Suppressor macrophage (primary cell): ENCODE measurements at places on chromosomes 12 and 14.

GRCh38 chr12:87310126-87310525, 719.1 kb downstream of the C12orf50 start:
- no peak for DNase-seq

- DNase-seq = peak; percentile 97
These were observed at the start of gene METTL1 for GRCh38 chr12:57771873-57772428. METTL1 (minus strand) TSS chr12:57772105; CDS start chr12:57772083, 22 bp downstream.

DNA sequence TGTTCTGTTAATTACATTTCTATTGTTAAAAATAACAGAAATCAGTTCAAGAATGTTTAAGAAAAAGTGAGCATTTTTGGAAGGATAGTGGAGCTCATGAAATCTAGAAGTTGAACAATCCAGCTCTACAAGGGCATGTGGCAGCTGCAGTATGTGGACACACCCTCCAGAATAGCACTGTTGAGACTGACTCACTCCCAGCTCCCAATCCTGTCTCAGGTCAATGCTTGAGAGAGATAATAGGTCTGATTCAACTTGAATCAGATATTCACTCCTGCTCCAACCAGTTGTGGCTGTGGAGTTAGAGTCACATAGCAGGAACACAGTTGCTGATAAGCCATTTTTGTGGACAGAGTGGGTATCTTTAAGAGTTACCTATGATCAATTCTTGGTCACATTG, 113.0 kb upstream of the NTF3 start:
- DNase-seq = no peak

DNA sequence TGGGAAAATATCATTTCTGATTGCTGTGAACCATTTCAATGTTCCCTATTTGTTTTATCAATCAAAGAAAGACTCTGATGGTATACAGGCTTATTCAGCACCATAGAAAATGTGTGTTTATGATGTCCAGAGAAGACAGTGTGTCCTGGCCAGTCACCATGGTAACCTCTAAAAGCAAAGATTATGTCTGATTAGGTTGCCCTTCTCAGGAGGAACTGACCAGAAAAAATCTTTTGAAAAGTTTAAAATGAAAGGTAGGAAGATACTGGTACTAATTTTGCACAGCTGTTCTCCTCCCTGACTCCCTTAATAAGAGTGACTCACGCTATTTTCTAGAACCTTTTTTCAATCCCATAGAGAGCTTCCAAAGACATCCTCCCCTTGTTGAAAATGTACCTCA, 391.8 kb upstream of the DCN start:
- DNase-seq = no peak

- DNase-seq = no peak
These were observed 158.0 kb downstream of the PPM1H start for GRCh38 chr12:62776997-62777396.

- DNase-seq = no peak
These were observed 127.6 kb downstream of the SLC25A47 start for GRCh38 chr14:100450736-100451135.

DNA sequence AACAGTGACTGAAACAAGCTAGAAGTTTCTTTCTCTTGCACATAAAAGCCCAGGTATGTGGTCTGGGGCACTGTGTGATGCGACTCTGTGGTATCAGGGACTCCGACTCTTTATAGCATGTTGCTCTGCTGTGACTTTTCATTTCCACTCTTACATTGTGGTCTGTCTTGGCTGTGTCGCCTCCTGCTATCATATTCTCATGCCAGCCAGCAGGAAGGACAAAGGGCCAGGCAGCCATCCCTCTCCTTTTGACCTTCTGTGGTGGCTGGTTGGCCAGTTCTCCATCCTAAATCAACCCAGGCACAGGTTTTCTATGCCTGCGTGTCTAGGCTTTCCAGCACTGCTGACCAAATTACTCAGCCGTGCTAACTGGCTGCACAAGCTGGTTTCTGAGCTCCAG, 8.0 kb downstream of the ACAD10 start:
- no peak for DNase-seq

DNA sequence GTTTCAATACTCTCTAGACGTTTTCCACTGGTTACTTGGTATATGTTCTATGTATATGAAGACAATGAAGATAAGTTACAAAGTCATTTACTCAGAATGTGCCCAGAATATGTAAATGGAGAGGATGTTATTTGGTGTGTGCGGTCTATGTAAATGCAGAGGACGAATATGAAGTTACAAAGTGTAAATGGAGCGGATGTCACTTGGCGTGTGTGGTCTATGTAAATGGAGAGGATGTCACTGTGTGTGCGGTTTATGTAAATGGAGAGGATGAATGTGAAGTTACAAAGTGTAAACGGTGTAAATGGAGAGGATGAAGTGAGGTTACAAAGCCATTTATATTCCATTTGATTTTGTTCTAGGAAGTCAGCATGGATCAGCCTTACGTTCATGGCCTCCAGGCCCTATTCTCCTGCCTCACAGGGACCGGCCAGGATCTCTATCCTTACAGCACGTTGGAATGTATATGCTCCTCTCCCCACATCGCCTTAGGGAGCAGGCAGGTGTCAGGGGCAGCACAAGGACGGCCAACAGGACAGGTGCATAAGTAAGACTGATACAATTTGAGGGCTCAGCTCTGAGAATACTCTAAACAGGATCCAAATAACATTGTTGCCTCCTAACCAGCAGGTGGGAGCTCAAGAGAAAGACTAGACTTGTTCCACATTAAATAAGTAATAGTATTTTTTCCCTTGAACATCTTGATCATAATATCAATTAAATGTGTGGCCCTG, 42.4 kb downstream of the GLRX5 start:
- no peak for DNase-seq

DNA sequence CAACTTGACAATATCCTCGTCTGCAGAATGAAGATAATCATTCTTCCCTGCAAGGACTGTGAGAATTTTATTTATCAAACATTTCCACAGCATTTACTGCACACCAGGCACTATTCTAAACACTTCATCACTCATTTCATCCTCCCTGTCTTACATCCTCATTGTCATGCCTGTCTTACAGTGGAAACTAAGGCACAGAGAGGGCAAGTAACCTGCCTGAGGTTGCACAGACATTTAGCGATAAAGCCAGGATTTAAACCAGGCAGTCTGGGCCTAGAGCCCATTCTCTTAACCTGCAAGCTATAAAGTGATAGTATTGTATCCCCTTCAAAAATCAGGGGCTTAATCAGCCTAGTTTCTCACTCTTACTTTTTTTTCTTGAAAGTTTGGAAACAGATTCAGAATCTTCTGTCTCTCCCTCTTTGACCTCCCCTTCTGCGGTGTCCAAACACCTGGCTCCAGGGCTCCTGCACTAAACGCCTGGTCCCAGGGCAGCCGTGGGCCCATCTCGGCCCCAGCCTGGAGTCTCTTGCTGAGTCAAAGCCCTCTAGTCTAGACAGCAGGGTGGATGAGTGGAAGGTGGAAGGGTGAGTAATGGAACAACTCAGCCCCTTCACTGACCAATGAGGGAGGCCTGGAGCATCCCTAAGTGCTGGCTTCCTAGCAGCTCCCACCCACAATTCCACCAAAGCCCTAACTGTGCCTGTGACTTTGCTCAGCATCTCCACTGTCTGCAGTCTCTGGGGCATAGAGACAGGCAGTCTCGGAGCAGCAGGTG, 12.5 kb downstream of the ISM2 start:
- no peak for DNase-seq

- DNase-seq = no peak
These were observed 103.7 kb upstream of the LGR5 start for GRCh38 chr12:71335963-71336257.

DNA sequence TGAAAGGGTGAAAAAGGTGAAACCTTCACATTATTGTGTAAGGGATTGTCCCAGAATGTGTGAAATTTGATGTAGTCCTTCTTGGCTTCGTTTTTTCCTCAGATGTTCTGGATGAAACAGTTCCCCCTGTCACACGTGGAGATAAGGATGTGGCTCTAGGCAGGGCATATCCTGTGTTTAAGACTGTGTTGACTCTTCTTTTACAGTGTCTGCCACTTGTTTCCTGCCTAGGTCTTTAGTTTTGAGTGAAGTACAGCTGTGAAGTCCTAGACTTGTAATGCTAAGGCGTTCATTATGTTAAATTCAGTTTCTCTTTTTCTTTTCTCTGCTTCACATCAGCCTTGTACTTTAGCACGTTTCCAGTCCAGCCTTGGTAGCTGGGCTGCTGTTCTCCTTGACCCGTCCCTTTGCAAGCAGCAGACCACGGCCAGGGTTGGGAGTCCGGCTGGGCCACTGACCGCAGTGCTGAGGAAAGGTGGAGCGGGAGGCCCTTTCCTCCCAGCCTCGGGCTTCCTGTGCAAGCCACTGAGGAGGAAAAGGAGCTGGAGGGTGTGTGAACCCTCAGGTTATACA, 59.1 kb downstream of the RASSF3 start:
- no peak for DNase-seq

DNA sequence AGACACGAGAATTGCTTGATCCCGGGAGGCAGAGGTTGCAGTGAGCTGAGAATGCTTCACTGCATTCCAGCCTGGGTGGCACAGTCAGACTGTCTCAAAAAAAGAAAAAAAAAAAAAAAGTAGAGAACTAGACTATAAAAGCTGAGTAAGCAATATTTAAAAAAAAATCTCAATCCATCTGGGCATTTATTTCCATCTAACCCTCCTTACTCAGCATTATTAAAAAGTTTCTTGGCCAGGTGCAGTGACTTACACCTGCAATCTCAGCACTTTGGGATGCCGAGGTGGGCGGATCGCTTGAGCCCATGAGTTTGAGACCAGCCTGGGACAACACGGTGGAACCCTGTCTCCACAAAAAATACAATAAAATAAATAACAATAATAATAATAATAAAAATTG, 4.5 kb downstream of the SUPT16H start:
- no peak for DNase-seq

- peak; percentile 97 for DNase-seq
These were observed 11.9 kb upstream of the SH2B3 start for GRCh38 chr12:111393700-111394300.

GRCh38 chr12:68276402-68276930, 23.1 kb upstream of the IL22 start:
- no peak for DNase-seq

DNA sequence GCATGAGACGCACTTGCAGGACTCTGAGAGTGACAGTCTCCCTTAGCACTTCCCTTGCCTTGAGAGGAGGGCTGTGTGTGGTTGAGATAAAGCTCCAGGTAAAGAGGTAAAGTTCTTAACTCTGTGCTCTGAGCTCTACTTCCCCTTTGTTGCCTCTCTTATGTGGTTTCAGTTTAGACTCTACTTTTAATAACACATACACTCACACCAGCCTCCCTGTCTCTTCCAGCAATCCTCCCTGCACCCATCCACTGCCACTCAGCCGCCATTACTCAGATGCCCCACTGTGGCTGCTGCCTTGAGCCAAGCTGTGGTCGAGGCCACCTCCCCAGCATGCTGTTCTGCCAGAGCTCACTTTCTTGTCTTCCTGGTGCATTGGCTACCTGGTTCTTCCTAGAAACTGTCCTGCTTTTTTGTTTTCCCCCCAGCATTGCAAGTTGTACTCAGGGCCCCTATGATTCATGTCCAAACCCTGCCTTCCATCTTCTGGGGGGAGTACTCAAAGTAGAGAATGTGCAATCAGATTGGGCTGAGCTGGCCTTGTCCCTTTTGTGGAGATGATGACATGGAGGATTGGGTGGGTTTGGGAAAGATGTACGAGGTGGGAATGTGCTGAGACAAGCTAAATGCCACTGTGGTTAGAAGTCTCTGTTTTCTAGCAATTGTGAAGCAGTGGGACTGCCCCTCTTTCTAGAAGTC, 115.5 kb upstream of the PARP11 start:
- no peak for DNase-seq

DNA sequence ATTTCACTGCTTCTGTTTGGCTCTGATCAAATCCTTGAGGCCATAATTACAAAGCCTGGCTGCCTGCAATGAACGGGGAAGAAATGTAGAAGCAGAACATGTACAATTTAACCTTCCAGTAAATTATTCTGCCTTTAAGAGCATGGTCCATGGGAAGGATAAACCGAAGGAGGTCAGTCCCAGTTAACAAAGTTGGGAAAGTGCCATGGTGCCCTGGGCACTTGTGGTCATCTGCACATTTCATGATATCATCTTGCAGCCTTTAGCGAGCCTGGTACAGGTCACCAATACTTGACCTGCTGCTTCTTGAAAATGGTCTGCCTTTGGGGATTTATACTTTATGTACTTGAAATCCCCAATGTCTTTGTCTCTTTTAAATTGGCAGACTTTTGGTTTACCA, 175.9 kb upstream of the KITLG start:
- DNase-seq = no peak

DNA sequence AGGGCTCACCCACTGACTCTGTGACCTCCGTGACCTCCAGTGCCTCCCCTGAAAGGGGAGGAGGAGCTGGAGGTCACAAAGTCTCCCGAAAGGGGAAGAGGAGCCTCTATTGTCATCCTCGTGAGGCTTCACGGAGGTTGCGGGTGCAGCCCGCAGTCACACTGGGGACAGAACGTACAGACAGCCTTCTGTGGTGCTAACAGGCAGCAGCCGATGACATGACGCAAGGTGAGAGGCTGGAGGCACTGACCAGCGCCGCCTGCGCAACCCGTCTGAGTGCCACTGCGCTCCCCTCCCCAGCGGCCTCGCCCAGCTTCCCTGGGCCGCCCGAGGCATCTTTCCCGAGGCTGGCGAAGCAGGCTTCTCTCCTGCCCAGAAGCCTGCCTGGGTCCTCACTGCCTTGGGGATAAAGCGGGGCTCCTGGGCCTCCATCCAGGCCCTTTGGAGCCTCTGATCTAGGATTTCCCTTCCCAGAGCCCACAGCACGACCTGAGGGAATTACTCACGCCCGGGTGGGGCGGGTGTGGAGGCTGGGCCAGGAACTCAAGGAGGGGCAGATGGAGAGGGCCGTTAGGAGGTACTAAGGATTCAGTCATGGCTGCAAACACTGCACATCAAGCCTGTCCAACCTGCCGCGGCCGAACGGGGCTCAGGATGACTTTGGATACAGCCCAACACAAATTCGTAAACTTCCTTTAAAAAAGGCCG, 12.3 kb upstream of the LBHD2 start:
- peak; percentile 49 for DNase-seq

GRCh38 chr12:59425798-59426197, 170.0 kb upstream of the SLC16A7 start:
- no peak for DNase-seq

DNA sequence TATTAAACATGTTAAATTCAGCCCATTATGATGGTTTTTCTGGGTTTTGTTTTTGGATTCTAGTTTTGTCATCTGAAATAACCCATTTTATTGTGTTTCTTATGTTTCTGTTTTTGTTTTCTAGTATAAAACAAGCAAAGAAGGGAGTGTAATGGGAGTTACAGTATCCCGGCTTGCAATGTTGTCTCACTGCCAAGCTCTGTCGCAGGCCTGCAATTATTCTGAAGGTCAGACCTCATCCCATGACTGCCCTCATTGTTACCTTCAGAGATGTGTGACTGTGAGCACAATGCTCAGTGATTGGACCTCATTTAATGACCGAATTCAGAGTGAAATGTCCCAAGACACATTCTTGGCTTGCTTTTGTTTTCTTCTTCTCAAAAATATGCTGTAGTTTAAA, 73.0 kb upstream of the ATF1 start:
- DNase-seq = no peak

GRCh38 chr12:51222461-51222860, 4.6 kb upstream of the POU6F1 start:
- no peak for DNase-seq

DNA sequence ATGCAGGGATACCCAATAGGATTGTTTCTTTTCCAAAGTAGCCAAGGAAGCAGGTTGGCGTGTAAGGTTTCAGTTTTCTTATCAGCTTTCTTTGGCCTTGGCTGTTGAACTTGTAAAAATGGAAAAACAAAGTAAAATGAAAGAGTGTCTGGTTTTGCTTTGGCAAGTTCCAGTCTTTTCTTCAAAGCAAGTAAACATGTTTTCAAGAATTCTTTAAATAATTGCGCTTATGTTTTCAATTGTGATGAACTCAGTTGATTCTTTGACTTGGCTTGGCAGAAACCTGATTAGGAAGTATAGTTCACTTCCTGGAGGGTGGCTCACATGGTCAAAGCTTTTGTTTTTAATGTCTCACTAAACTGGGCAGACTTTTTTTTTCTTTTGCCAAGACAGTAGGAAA, 112.2 kb upstream of the USP44 start:
- DNase-seq = no peak
